ENCODE measurements at places on chromosomes 5 and 9. TPM values are rescaled to one million over a fixed set of nuclear protein-coding genes. Genes with fewer than 3 reads are reported as not detected.

DNA sequence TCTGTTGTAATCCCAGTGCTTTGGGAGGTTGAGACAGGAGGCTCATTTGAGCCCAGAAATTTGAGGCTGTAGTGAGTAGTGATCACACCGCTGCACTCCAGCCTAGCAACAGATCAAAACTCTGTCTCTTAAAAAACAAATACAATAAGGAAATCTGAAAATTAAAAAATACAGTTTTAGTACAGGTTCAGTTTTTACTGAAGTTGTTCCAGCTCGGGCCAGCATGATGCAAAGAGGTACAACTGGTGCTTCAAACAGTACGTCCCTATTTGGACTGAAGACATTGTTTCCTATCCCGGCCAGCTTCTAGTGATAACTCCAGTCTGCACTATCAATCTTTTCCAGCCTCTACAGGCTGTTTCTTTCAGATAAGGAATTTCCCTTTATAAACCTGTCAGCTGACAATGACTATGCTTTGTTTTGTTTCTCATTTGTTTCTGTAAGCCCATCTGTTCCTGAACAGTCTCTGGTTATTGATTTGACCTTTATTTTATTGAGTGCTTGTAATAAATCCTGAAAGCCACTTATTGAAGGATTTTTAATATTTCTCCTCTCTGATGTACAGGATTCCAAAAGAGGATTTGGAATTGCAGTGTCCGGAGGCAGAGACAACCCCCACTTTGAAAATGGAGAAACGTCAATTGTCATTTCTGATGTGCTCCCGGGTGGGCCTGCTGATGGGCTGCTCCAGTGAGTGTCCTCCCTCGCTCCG, 41.9 kb downstream of the TJP2 start:
- H3K36me3 ChIP-seq, result peaks cover 2% of the 10 kb centered on the region
- H3K27ac ChIP-seq, result no peak overlapping the region
- no peak for DNase-seq
- no peaks in the 10 kb centered on the region for H3K27me3 ChIP-seq
- no peak overlapping the region for H3K4me3 ChIP-seq
- peaks cover 2% of the 10 kb centered on the region for H3K4me1 ChIP-seq

DNA sequence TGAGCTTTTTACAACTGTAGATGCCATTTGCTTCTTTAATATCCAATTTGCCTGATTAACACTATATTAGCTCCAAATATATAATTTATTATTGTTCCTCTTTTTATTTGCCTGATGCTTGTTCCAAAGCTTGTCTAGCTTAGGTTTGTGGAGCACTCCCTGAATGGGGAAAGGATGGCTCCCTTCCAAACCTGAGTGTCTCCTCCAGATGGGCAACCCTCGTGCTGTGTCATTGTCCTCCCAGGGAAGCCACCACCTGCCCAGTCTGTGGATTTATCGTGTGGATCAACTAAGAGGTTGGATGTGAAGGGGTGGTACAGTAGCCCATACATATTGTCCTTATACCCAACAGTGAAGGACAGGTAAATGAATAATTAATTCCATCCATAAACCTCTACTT, 404.9 kb downstream of the CDK5RAP2 start:
- no peak overlapping the region for H3K4me3 ChIP-seq
- no peaks in the 10 kb centered on the region for H3K36me3 ChIP-seq
- DNase-seq, result no peak

- H3K4me3 ChIP-seq, result no peak overlapping the region
- no peak overlapping the region for H3K27ac ChIP-seq
- no peaks in the 10 kb centered on the region for H3K36me3 ChIP-seq
- DNase-seq, result no peak
- peaks cover 19% of the 10 kb centered on the region for H3K4me1 ChIP-seq
- H3K27me3 ChIP-seq, result peaks cover 33% of the 10 kb centered on the region
Measured at GRCh38 chr5:76956033-76956432, 3.2 kb downstream of the CRHBP start.

GRCh38 chr9:87592554-87593358, 95.1 kb downstream of the DAPK1 start:
- no peak overlapping the region for H3K4me3 ChIP-seq
- H3K27me3 ChIP-seq, result peaks cover 24% of the 10 kb centered on the region
- DNase-seq, result no peak

DNA sequence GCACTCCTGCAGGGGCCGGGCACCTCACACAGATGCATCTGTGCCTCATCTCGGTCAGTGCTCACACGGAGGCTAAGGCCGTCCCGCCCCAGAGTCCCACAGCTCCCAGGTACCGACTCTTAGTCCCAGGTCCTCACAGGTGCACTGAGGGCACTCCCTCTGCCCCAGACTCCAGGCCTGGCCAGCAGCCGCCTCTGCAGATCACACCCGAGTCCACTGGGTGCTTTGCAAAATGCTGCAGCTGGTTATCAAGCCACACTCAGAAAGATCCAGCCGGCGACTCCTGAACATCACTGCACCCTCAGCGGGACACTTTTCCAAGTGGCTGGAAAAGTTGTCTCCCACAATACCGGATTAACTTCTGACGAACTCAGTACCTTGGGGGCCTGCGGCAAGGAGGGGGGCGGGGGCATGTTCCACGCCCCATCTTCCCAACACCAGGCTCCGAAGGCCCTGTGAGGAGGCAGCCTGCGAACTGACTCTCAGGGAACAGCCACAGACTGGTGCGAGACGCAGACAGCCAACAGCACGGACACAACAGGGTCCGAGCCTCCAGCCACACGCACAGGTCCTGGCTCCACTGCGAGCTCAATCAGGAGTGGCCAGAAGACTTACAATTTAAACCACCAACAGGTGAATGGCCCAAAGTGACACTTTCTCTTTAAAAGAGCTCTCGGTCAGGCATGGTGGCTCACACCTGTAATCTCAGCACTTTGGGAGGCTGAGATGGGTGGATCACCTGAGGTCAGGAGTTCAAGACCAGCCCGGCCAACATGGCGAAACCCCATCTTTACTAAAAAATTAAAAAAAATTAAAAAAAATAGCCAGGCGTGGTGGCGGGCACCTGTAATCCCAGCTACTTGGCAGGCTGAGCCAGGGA, 4.0 kb downstream of the BRD3 start:
- H3K36me3 ChIP-seq, result no peaks in the 10 kb centered on the region
- H3K27me3 ChIP-seq, result no peaks in the 10 kb centered on the region
- DNase-seq, result no peak
- H3K4me3 ChIP-seq, result no peak overlapping the region
- H3K27ac ChIP-seq, result no peak overlapping the region

GRCh38 chr5:1037671-1038416, 29.2 kb downstream of the NKD2 start:
- no peak overlapping the region for H3K27ac ChIP-seq
- H3K27me3 ChIP-seq, result peaks cover 6% of the 10 kb centered on the region
- H3K4me1 ChIP-seq, result peaks cover 5% of the 10 kb centered on the region
- no peaks in the 10 kb centered on the region for H3K36me3 ChIP-seq

PCDHB12 gene
- not detected for total RNA-seq
